ENCODE measurements at places on chromosomes 11 and 22. TPM values are rescaled to one million over a fixed set of nuclear protein-coding genes. Genes with fewer than 3 reads are reported as not detected.

DNA sequence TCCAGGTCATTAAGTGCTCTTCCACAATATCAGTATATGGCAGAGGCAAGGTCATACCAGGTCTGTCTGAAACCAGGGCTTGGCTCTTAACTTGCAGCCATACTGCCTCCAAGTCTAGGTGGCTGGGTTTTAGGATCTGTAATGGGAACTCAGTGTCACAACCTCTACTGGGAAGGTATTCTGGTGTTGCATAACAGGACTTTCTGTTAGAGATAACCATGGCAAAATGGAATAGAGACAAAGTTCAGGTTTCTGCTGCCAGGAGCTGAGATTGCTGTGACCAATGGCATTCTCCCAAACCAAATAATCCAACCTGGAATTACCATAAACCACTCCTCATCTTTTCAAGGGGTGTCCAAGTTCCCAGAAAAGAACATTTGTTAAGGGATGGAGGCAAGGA lies 6.8 kb upstream of the SAA1 start:
- DNase-seq = no peak

DNA sequence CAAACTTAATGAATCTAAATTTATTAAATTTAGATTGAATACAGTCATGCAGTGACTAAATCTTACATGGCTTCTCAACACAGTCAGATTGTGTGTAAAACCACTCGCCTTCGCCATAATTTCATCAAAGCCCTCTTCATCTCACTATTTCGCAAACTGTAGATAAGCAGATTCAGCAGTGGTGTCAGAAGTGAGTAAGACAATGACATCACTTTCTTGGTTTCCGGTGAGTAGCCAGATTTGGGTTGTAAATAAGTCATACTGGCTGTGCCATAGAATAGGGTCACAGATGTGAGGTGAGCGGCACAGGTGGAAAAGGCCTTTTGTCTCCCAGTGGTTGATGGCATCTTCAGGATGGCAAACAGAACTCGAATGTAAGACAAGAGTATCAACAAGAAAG lies 3.4 kb downstream of the OR10A6 start:
- no peak for DNase-seq

GRCh38 chr11:1576825-1577224 lies 4.8 kb upstream of the DUSP8 start:
- no peak for DNase-seq

GRCh38 chr11:121253951-121254350 lies 38.6 kb upstream of the SC5D start:
- no peak for DNase-seq

GRCh38 chr11:73894725-73895335 lies 18.0 kb downstream of the PAAF1 start:
- no peak for DNase-seq

DNA sequence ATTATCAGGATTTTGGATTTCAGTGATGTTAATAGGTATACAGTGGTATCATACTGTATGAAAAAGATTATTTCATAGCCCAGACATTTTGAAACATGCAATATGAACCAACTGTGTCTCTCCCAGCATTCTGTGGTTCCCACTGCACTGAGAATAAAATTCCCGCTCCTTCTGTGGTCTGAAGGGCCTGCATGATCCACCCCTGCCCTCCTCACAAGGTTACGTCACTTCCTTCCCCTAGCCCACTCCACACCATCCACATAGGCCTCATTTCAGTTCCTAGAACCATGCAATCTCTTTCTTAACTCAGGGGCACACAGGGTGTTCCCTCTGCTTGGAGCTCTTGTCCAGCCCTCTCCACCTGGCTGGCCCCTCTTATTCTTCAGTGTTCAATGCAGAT lies 103.1 kb downstream of the TSPAN18 start:
- DNase-seq = no peak

DNA sequence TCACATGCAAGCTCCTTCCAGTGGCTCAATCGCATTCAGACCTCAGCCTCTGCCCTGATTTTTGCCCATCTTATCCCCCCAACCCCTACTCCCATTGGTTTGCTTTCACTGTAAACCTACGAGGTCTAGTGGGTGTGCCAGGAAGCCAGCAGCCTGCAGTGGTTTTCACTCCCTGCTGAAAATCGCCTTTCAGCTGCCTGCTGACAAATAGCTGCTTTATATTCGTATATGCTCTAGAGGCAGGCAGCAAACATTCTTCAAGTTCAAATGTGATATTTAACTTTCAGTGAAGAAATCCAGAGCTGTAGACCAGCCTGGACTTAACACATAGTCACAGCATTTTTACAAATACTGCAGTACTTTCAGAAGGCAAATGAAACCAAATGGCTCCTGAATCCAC lies 92.8 kb upstream of the APOA1 start:
- peak; percentile 26 for DNase-seq

DNA sequence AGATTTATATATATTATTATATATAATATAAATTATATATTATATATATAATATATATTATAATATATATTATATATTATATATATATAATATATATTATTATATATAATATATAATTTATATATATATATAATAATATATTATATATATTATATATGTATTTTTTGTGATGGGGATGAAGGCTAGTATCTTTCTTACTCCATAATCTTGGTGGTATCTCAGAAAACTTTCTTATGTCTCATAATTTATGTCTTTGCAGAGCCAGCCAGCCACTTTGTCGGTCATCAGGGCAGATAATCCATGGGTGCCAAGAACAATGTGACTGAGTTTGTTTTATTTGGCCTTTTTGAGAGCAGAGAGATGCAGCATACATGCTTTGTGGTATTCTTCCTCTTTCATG lies at the start of gene OR4S1:
TSS of gene OR4S1 (plus strand) at position 301 of the 400 bp plus-strand sequence. CDS start at position 301, 0 bp downstream.
- DNase-seq = no peak

The OR51B5 gene
- not detected for total RNA-seq

The WBP2NL gene
- 0.50 TPM for total RNA-seq

The OR8D4 gene
- total RNA-seq = not detected

The KCNC1 gene
- total RNA-seq = not detected
